ENCODE measurements at places on chromosomes 2 and 18. TPM values are rescaled to one million over a fixed set of nuclear protein-coding genes. Genes with fewer than 3 reads are reported as not detected.

DNA sequence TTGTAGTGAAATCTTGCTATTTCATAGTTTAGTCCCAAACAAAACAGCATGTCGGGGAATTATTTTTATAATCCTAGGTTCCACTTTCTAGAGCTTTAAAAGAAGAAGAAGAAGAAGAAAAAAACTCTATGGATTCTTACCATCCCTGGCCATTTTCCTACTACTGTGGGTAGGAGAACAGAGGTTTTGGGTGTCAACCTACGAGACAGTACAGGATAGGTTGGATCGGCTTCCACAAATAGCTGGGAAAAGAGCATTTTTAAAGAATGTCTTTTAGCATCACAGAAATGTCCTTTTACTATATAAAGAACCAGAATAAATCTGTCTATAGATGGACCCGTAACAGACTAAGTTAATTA is 65.2 kb downstream of the RBMS1 start:
- DNase-seq: no peak

GRCh38 chr2:236156860-236157194 is 11.4 kb downstream of the GBX2 start:
- no peak for DNase-seq

Gene NBAS
- total RNA-seq: 78.2 TPM

Gene CCDC85A
- 0.13 TPM for total RNA-seq
